ENCODE measurements at places on chromosomes 6 and 20.

GRCh38 chr6:150517175-150517574 lies 82.5 kb upstream of the PLEKHG1 start:
- no peak overlapping the region for H3K4me3 ChIP-seq
- no peaks in the 10 kb centered on the region for H3K27me3 ChIP-seq
- H3K36me3 ChIP-seq: no peaks in the 10 kb centered on the region
- no peaks in the 10 kb centered on the region for H3K4me1 ChIP-seq

DNA sequence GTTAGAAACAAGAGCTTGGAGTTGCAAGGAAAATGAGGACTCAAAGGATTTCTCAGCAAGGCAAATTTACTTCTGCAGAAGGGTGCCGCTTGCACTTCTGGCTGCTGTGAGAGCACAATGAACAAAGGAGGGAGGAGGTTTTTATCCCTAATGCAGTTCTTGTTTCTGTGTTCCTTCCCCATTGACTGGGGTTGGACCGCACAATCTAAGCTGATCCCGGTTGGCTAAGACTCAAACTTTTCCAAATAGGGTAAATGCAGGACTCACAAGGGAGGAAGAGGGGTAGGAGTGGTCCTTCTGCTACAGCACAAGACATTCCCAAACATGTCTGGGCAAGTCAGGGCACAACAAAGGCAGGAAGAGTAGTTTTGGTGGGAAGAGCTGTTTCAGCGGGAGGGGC lies 249.6 kb upstream of the MOCS1 start:
- no peaks in the 10 kb centered on the region for H3K27me3 ChIP-seq
- H3K27ac ChIP-seq: no peak overlapping the region
- H3K4me3 ChIP-seq: no peak overlapping the region
- H3K4me1 ChIP-seq: no peaks in the 10 kb centered on the region
- no peak for DNase-seq

GRCh38 chr20:40562031-40562430 lies 127.0 kb downstream of the MAFB start:
- no peaks in the 10 kb centered on the region for H3K36me3 ChIP-seq
- H3K4me1 ChIP-seq: no peaks in the 10 kb centered on the region
- no peak overlapping the region for H3K4me3 ChIP-seq
- no peak for DNase-seq
- no peak overlapping the region for H3K27ac ChIP-seq

DNA sequence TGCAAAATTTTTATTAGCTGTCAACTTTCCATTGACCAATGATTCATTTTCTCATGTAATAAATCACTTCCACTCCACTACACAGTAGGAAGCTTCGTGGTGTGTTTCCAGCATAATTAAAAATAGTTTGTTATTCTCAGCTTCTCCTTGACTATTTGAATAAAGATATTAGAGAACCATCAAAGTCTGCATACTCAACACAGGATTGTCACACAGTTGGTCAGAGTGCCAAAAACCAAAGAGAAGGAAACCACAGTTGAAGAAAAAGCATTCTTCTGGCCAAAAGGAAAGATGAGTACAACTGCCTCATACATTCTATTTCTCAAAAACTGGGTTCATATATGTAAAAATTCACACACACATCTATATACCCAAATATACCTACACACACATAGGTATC lies 455.1 kb upstream of the HSF2 start:
- no peaks in the 10 kb centered on the region for H3K27me3 ChIP-seq
- no peak overlapping the region for H3K27ac ChIP-seq
- no peaks in the 10 kb centered on the region for H3K4me1 ChIP-seq
- DNase-seq: no peak

DNA sequence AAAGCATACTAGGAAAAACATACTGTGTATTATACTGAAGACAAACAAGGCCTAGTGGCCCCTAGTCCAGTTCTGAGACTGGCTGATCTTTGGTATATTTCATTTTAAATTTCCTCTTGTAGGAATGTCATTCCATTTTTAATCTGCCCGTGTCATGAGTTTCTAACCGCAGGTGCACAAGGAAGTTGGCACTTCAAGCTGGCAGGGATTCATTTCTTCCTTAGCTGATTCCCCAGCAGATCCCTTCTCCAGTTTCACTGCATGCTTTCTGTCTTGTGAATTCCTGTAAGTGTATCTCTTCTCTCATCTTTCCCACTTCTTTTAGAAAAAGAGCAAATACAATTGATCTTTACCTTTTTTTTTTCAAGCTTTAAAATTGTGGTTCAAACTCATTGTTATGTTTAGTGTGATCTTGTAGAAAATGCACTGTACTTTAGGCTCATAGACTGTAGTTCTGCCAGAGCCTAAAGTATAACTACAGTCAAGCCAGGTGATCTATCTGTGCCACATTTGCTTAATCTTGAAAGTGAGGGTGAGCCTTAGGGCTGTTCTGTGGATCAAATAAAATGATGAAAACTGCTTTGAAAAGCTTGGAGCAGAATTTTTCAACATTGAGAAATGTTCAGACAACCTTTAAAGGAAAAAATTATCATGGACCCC lies 37.0 kb downstream of the RNF217 start:
- H3K27ac ChIP-seq: peak overlapping the region; percentile 67
- H3K36me3 ChIP-seq: no peaks in the 10 kb centered on the region
- DNase-seq: peak; percentile 57
- peaks cover 80% of the 10 kb centered on the region for H3K4me1 ChIP-seq
- H3K27me3 ChIP-seq: no peaks in the 10 kb centered on the region

DNA sequence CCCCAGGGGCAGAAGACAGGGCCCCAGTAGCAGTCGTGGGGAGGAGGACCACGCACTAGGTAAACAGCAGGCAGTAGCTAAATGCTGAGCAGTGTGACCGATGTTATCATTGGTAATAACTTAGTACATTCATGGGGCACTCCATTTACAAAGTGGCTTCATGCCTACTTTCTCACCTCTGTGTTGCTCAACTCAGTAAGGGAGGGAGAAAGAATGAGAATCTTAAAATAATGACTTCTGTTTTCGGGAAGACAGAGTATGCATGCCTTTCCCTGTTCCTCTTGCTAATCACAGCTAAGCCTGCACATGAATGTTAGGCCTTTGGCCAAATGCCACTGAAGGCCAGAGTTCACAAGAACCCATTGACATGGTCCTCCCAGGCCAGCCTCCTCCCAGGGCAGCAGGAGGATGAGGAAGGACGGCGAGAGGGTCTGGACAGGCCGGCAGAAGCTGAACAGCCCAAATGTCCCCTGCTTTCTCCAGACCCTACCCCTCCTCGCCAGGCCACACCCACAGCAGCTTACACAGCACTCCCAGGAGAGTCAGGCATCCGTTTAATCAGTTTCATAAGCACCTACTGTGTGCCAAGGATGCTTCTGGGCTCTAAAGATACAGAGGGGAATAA lies 183.4 kb downstream of the ANKRD60 start:
- no peaks in the 10 kb centered on the region for H3K27me3 ChIP-seq
- no peak for DNase-seq
- H3K4me3 ChIP-seq: no peak overlapping the region
- H3K4me1 ChIP-seq: no peaks in the 10 kb centered on the region
- no peak overlapping the region for H3K27ac ChIP-seq

GRCh38 chr20:54048891-54049545 lies 21.4 kb downstream of the BCAS1 start:
- no peaks in the 10 kb centered on the region for H3K27me3 ChIP-seq
- H3K27ac ChIP-seq: no peak overlapping the region

DNA sequence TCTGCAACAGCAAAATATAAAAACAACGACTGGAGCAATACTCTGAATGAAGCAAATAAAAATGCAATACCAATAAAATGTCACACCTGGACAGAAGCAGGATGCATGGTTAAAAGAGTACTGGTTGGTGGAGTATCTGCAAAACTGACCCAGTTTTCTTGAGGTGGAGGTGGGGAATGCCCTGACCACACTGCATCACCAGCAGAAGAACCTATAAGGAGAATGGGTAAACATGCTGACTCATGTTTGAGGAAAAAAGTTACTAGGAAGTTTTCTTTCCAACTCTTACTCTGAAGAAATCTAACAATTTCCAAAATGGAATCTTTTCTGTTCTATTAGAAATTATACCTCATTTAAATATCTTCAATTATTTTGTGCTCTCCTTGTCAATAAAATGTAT lies 43.6 kb downstream of the REPS1 start:
- H3K4me3 ChIP-seq: no peak overlapping the region
- H3K4me1 ChIP-seq: no peaks in the 10 kb centered on the region
- peaks cover 33% of the 10 kb centered on the region for H3K36me3 ChIP-seq
- H3K27ac ChIP-seq: no peak overlapping the region

DNA sequence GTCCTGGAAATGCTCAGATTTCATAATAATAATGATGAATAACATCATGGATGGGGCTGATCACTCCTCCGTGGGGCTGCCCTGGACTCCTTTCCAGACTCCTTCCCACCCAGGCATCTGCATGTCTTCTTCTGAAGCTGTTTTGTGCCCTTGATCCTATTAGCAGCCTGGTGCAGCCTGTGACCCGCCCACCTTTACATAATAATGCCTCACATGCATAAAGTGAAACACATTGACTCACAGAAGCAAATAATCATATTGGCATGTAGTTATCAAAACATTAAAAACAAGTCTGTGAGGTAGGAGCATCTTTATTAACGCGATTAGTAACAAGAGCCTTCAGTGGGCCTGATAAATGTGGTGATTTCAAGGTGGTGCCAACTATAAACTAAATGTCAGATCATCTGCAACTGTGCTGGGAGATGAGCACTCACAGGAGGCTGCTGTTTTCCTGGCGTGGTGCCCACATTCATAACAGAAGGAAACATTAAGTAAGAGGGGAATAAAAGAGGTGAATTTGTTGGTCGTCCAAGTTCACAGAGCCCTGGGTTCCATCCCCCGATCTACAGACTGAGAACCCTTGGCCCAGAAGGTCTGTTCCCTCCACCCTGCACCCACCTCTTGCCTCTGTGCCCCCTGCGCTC lies 344.7 kb downstream of the CDH4 start:
- no peak for DNase-seq
- no peak overlapping the region for H3K27ac ChIP-seq
- H3K4me1 ChIP-seq: no peaks in the 10 kb centered on the region
- no peak overlapping the region for H3K4me3 ChIP-seq

DNA sequence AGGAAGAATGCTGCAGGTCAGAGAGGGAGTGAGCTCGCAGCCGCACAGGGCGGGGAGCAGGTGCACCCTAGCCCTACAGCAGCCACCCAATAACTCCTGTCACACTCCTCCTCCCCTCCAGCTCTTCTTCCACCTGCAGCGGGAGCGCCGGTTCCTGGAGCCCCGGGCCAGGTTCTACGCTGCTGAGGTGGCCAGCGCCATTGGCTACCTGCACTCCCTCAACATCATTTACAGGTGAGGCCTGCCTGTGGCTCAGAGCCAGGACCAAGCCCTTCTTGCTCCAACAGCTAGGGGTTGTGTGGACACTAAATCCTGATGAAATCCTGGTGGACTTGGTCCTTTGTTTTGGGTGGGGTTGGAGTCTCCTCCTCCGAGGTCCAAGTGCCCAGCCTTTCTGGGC lies 11.7 kb downstream of the SGK2 start:
- H3K36me3 ChIP-seq: no peaks in the 10 kb centered on the region
- no peak overlapping the region for H3K27ac ChIP-seq
- no peaks in the 10 kb centered on the region for H3K27me3 ChIP-seq

DNA sequence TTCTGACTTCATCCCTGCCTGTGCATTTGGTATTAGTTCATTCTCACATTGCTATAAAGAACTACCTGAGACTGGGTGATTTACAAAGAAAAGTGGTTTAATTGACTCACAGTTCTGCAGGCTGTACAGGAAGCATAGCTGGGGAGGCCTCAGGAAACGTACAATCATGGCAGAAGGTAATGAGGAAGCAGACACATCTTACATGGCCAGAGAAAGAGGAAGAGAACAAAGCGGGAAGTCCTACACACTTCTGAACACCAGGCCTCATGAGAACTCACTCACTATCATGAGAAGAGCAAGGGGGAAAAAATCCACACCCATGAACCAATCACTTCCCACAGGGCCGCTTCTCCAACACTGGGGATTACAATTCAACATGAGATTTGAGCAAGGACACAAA lies 303.9 kb downstream of the CBLN4 start:
- H3K36me3 ChIP-seq: no peaks in the 10 kb centered on the region
- no peak overlapping the region for H3K27ac ChIP-seq
- H3K4me3 ChIP-seq: no peak overlapping the region
- DNase-seq: no peak
- H3K4me1 ChIP-seq: no peaks in the 10 kb centered on the region

GRCh38 chr6:786946-787763 lies 94.2 kb upstream of the EXOC2 start:
- H3K27ac ChIP-seq: no peak overlapping the region
- H3K4me1 ChIP-seq: no peaks in the 10 kb centered on the region

- peaks cover 4% of the 10 kb centered on the region for H3K4me1 ChIP-seq
- H3K27ac ChIP-seq: peak within 1 kb of the TSS; percentile 49
- peak; percentile 79 for DNase-seq
Measured at GRCh38 chr6:28258877-28259777, at the start of gene NKAPL. TSS of gene NKAPL (plus strand) at chr6:28259297. CDS start at chr6:28259372, 75 bp downstream.

DNA sequence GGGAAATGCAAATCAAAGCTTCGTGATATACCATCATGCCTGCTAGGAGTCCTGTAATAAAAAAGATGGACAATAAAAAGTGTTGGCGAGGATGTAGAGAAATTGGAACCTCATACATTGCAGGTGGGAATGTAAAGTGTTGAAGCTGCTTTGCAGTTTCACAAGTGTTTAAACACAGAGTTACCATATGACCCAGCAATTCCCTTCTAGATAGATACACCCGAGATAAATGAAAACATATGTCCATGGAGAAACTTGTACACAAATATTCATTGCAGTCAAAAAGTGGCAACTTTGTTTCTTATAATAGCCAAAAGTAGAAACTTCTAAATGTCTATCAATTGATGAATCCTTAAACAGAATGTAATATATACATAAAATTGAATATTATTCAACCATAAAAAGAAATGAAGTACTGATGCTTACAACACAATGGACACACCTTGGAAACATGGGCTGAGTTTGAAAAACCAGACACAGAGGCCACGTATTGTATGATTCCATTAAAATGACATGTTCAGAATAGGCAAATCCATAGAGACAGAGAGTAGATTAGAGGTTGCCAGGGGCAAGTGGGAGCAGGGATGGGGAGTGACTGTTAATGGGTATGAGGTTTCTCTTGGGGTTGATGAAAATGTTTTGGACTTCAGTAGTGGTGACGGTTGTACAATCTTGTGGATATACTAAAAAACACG lies 20.8 kb upstream of the ERVFRD-1 start:
- H3K4me1 ChIP-seq: peaks cover 16% of the 10 kb centered on the region
- DNase-seq: no peak
- H3K4me3 ChIP-seq: no peak overlapping the region
- H3K27me3 ChIP-seq: no peaks in the 10 kb centered on the region

GRCh38 chr6:34536959-34537848 lies 18.9 kb downstream of the SPDEF start:
- H3K36me3 ChIP-seq: no peaks in the 10 kb centered on the region
- no peak overlapping the region for H3K27ac ChIP-seq
- no peaks in the 10 kb centered on the region for H3K4me1 ChIP-seq
- DNase-seq: no peak

- no peak overlapping the region for H3K4me3 ChIP-seq
- H3K36me3 ChIP-seq: no peaks in the 10 kb centered on the region
- no peak for DNase-seq
- H3K4me1 ChIP-seq: no peaks in the 10 kb centered on the region
Measured at GRCh38 chr6:45647341-45648261, 269.9 kb upstream of the SUPT3H start.

GRCh38 chr20:48787861-48788375 lies 39.9 kb downstream of the PREX1 start:
- H3K27me3 ChIP-seq: no peaks in the 10 kb centered on the region
- H3K4me1 ChIP-seq: peaks cover 8% of the 10 kb centered on the region
- H3K4me3 ChIP-seq: no peak overlapping the region
- H3K27ac ChIP-seq: no peak overlapping the region
- no peak for DNase-seq

GRCh38 chr6:114649298-114649697 lies 306.5 kb upstream of the HS3ST5 start:
- no peak overlapping the region for H3K4me3 ChIP-seq
- no peak for DNase-seq
- no peak overlapping the region for H3K27ac ChIP-seq
- no peaks in the 10 kb centered on the region for H3K36me3 ChIP-seq

Measured in gastrocnemius medialis (tissue), 4 donors.